ENCODE measurements at places on chromosomes 4 and X.
A peak's percentile ranks its signal among the peaks of the same experiment; 100 is the strongest.

GRCh38 chr4:80101792-80102116, 28.7 kb upstream of the ANTXR2 start:
- peak; percentile 23 for DNase-seq

DNA sequence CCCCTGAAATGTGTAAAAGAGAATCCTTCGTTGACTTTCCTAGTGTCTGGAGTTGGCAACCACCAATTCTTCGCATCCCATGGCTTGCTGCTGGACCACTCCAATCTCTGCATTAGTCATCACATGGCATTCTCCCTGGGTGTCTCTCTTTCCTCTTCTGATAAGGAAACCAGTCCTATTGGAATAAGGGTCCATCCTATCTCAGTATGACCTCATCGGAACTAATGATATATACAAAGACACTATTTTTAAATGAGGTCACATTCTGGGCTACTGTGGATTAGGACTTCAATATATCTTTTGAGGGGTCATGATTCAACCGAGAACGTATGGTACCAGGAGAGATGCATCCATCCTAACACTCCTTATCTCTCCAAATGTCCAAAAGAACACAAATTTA, 259.1 kb upstream of the CPEB2 start:
- no peak for DNase-seq

GRCh38 chr4:149050840-149051239, 608.6 kb upstream of the NR3C2 start:
- no peak for DNase-seq

DNA sequence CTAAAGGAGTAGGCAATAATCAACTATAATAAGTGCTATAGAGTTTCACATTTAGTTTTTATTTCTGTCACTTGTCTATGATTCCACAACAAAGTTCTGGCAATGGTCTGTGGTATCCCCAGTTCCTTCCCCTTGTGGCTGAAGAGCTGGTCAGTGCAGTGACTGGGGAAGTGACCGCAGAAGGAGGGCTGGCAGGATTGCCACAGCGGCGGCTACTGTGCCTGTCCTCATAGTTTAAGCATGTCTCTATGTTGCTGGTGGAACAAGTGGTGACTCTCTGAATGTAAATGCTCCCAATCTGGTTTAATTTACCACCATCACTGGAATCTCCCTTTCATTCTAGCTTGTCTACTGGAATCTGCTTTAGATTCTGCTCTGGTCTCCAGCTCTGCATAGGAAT, 170.6 kb upstream of the GK2 start:
- no peak for DNase-seq

GRCh38 chrX:113975441-113975840, 608.4 kb upstream of the HTR2C start:
- no peak for DNase-seq

GRCh38 chr4:68368691-68369131, 18.8 kb upstream of the YTHDC1 start:
- no peak for DNase-seq

GRCh38 chr4:7742807-7743280, 196.8 kb downstream of the AFAP1 start:
- no peak for DNase-seq

DNA sequence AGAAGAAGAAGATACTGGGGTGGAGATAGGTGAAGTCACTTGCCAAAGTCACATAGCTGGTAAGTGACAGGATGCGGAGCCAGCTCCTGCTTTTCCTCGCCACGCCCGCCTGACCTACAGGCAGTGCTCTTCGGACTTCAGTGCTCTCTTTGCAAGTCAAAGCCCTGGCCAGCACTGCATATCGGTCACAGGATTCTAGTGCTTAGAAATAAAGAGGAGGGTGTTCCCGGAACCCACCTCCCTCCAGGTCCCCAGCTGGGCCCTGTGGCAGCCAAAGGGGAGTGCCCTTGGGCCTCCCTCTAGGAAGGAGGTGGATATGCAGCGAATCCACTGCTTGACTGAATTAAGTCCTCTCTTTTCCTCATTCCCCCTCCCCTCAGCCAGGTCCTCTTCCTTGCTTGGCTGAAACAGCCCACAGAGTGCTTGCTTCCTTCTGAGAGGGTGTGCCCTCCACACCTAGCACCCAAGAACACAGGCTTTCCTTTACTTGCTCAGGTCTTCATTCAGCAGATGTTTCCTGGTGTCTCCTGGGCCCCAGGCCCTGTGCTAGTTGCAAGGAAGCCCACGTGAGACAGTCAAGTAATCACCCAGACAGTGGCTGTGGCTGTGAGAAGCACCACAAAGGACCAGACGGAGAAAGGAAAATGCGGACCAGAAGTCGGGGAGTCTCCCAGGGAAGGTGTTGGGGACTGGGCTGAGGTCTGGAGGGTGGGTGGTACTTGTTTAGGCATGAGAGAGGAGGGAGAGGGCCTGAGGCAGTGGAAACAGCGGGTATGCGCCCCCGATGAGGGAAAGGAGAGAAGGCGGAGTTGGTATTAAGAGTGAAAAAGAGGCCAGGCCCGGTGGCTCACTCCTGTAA, 14.0 kb upstream of the HMGB3 start:
- no peak for DNase-seq

- no peak for DNase-seq
These were observed 39.7 kb upstream of the PROM1 start for GRCh38 chr4:16123356-16124084.

DNA sequence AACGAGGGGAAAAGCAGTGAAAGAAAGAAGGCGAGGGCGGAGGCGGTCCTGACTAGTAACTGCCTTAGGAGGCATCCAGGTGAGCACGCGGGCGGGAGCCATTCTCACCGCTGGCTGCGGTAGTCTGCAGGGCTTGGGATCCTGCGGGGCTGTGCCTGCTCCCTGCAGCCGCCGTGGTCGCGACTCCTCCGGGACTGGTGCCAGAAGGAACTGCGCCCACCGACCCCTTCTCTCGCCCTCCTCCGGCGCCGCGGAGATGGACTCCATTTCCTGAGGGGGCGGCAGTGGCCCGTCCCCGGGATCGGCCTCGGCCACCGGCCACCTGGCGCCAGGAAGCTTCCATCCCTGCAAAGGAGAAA, 543 bp downstream of the NFXL1 start:
- DNase-seq = peak; percentile 39

DNA sequence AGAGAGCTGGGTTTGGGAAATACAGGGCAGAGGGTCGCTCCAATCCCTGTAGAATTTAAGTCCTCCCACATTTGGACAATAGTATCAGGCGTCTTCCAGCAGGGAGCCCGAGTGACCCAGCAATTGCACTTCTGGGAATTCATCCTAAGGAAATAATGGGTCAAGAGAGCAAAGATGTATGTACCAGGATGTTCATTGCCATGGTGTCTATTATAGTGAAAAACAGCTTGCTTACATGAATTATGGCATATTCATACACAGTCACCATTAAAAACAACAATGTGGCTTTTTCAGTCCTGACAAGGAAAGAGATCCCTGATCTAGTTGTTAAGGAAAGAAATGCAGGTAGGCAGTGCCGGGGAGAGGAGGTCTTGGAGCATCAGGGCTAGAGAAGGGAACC, 167.7 kb downstream of the PJA1 start:
- no peak for DNase-seq

DNA sequence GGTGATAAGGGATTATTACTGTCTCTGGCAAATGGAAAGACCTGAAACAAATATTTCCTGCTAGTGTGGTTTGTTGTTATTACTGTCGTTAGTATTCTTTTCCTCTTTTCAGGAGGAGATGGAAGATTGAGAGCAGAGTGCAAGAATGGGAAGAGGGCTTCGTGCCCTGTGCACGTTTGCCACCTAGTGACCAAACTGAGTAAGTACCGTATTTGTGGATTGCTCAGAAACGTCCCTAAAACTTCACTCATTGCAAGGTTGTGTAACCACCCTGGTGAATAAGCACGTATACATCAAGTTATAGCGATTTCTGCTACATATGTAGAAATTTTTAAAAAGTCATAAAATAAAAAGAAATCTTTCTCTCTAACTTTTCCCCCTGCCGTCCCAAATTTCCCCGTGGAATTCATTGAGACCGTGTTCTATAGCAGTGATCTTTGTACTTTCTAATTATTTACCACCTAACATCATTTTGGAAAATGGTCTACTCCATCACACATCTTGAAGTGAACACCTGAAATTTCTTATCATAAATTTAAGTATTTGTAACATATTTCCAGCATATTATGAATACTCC, 24.3 kb downstream of the LINC00632 start:
- DNase-seq = peak; percentile 11

DNA sequence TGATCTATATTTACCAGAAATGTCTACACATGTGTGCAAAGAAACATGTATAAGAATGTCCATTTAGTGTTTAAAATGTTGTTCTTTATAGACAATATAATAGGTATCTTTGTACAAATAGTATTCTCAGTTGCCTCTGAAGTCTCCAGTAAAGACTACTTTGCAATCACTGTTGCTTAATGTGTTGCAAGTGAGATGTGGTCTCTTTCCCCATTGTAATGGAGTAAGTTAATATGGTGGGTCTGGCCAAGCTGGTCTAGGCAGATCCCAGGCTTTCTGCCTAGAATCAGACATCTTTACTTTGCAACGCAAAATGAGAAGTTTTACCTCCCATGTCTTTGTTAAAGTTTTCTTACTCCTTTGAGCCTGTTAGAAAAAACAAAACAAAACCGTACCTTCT, 144.8 kb downstream of the GABRA3 start:
- DNase-seq = no peak

GRCh38 chrX:36160081-36160480, 240.5 kb downstream of the CFAP47 start:
- DNase-seq = no peak

- no peak for DNase-seq
These were observed 75.1 kb downstream of the NPNT start for GRCh38 chr4:105970371-105970770.

- no peak for DNase-seq
These were observed 500.8 kb upstream of the DIAPH2 start for GRCh38 chrX:96183843-96184242.

- no peak for DNase-seq
These were observed 47.8 kb downstream of the CRLF2 start for GRCh38 chrX:1164322-1165288.

DNA sequence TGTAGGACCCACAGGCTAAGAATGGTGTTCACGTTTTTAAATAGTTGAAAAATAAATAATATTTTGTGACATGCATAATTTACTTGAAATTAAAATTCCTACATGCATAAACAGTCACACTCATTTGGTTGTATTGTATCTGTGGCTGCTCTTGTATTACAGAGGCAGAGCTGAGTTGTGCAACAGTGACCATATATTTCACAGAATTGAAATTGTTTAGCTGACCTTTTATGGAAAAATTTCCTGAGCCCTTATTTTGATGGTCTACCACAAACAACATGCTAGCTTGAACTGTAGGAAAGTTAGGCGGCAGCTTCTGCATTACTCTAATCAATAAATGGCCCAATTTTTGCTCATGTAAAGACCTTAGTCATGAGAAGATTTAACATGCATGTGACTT, 633.4 kb upstream of the AADAT start:
- no peak for DNase-seq

DNA sequence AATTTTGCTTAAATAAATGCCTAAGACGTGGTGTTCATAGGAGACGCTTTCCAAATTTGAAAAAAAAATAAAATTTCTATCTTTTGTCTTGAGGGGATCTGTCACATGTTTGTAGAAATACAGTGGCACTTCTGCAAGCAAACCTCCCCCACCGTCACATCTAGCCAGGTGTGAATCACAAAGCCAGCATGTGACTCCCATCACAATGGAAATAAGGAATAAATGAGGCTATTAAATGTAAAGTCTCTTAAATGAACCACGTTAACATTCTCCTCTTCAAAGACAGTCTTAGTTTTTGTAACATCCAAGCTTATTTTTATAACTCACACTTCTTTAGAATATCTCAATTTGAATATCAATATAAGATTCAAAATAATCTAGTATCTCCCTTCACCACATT, 63.0 kb upstream of the CCSER1 start:
- DNase-seq = no peak

DNA sequence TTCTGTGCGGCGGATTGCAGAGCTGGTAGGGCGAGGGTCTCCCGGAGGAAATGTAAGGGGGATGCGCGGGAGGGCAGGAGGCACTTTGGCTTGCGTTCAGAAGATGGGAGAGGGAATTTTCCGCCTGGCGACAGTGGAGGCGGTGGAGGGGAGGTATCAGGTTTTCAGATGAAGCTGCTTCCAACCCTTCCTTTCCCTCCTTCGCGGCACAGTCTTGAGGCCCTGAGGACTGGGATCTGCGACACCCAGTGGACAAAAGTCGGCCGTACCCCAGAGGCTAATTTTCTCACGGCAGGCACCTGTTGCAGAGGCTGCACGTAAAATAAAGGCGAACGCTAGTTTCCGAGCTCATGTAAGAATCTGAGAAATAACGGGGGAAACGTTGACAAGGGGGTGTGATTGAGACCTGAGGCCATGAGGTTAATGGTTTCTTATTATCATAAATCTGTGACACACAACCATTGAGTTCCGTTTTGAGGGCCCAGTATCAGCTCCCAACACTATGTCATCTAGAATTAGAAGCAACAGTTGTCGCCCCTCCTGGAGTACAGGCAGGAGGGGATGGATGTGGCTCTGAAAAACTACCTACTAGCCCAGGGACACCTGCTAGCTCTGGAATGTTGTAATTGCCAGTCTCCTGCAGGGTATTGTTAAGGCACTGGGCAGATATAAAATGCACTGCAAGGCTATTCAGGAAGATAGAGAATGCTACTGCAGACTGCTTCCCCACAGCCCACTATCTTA, 1.1 kb downstream of the ZCCHC18 start:
- peak; percentile 43 for DNase-seq

GRCh38 chr4:187006189-187006618, 282.5 kb upstream of the FAT1 start:
- DNase-seq = no peak

DNA sequence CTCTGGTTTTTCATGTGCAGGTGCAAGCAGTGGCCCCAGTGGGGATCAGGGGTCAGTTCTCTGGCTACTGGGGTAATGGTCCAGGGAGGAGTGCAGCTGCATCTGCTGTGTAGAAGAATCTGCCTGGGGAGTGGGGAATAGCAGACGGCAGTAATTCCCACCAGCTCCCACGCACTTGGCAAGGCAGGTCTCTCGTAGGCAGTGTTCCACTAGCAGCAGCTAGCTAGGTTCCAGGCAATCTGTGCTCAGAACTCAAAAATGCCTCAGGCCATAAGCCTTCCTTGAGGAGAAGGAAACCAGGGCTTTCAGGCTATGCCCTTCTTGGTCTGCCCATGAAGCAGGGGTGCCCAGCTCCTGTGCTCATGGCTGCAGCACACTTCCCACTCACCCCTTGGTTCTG, 38.8 kb downstream of the DCLK2 start:
- no peak for DNase-seq

GRCh38 chr4:46506876-46507275, 116.9 kb upstream of the GABRA2 start:
- DNase-seq = no peak

DNA sequence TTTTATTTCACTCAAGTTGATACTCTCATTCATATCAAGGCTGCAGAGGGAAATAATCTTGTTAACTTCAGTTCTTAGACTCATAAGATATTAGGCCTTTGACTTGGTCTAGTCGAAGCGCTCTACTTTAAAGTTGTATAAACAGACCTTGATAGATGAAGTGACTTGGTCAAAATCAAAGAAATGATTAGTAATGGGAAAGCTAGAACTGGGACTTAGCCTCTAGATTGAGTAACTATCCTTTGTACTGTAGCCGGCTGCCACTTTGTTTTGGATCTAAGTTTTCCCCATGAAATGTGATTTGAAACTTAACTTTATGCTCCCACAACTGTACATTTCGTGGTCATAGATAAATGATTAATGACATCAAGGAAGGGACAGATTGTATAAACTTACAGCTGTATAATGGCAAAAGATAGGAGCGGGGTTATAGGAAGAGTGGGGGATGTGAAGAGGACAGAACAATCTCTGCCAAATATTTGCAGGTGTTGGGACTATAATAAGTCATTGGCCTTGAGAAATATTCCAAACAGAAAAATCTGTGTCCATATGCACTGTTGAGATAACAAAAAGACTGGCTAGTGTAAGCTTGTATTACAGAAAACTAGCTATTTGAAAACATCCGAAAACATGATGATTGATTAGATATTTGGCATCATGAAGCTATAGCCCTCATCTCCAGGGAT, 17.2 kb downstream of the MID2 start:
- no peak for DNase-seq
